ENCODE measurements at places on chromosomes 5 and 9.

DNA sequence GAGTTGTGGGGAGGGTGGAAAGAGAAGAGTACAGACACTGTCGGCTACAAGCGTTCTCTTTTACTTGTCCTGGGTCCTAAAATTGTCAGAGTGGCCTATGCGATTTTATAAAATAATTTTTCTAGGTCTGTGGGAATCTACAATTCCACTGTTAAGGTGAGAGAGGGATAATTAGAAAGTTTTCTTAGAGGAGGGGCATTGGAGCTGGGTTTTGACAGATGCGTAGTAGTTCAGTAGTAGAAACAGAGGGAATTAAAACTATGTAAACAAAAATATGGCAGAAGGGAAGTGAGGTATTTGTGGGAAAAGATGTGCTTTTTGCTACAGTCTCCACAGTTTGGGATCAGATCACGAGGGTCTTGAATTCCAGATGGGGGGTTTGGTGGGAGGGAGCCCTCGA lies 129.1 kb upstream of the SHB start:
- no peak for DNase-seq

- no peak for DNase-seq
Observed at GRCh38 chr9:99340281-99340680, 118.2 kb downstream of the SEC61B start.

GRCh38 chr9:103530934-103531333 lies 535.8 kb downstream of the CYLC2 start:
- no peak for DNase-seq

GRCh38 chr5:164651546-164652275 lies 1146.3 kb downstream of the MAT2B start:
- no peak for DNase-seq

All from CD4-positive, alpha-beta T cell treated with Interleukin-15 for 1 hour (primary cell).